ENCODE measurements at places on chromosomes 11 and 22.

DNA sequence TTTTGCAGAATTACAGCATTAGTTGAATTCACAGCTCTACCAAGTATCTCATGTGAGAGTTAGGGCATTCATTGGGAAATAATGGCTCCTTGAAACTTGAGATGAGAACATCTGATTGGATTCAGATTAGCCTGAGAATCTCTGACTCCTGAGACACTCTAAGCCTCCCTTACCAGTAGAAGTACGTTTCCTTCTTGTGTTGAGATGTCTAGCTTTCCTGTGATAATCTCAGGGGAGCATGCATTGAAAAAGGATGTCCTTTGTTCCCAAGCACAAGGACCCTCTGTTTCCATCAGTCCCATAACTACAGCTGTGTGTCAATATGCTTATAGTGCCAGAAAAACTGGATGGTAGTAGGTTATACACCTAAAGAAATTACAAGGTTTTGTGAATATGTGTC, 35.2 kb upstream of the RDX start:
- no peak for DNase-seq

DNA sequence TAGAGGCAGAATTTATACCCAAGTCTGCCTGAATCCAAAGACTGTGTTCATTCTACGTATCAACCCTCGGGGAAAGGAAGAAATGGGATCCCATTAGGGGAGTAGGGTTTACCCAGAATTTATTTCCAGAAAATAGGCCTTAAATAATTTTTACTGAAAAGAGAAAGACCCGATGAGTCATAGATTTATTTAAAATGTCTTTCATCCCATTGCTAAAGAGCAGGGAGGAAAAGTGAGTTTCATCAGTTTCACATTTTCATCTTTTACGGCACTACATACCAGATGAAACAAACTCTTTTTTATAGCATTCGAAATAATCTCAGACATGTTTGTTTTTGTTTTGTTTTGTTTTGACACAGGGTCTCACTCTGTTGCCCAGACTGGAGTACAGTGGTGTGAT, 31.3 kb downstream of the SLC1A2 start:
- no peak for DNase-seq

- no peak for DNase-seq
Measured at GRCh38 chr22:50600538-50600937, at the start of gene MAPK8IP2. MAPK8IP2 (plus strand) TSS chr22:50600793; CDS start chr22:50600819, 26 bp downstream.

GRCh38 chr22:45225732-45226502, 14.8 kb downstream of the KIAA0930 start:
- DNase-seq: no peak

- no peak for DNase-seq
Measured at GRCh38 chr11:102186551-102187191, 76.4 kb downstream of the YAP1 start.
